ENCODE measurements at places on chromosomes 1 and 21. TPM values are rescaled to one million over a fixed set of nuclear protein-coding genes. Genes with fewer than 3 reads are reported as not detected.

DNA sequence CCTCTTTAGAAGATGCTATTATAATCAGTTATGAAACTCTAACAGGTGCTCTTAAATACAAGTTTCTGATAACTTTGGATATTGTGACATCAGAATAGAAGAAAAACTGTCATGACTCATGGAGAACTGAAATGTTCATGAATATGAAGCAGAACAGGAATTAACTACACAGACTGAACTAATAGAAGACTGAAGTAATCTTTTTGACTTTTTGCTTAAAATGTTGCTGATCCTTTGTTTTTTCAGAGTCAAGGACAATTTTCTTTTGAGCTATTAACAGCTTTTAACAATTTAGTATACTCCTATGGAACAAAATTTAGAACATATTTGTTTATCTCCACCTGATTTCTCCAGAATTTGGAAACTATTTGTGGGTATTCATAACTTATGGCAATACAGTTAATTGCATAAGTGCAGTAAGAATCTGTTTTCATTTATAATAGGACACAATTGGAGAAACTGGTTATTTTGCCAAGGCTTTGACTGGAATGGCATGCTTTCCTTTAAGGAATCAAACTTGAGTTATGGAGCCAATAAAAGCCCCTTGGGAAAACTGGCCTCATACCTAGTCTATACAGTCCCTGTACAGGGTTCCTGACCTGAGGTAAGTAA lies 18.7 kb upstream of the PLA2G5 start:
- no peak for DNase-seq

- DNase-seq: peak; percentile 70
These were observed 860 bp downstream of the TMEM63A start for GRCh38 chr1:225881081-225881958.

DNA sequence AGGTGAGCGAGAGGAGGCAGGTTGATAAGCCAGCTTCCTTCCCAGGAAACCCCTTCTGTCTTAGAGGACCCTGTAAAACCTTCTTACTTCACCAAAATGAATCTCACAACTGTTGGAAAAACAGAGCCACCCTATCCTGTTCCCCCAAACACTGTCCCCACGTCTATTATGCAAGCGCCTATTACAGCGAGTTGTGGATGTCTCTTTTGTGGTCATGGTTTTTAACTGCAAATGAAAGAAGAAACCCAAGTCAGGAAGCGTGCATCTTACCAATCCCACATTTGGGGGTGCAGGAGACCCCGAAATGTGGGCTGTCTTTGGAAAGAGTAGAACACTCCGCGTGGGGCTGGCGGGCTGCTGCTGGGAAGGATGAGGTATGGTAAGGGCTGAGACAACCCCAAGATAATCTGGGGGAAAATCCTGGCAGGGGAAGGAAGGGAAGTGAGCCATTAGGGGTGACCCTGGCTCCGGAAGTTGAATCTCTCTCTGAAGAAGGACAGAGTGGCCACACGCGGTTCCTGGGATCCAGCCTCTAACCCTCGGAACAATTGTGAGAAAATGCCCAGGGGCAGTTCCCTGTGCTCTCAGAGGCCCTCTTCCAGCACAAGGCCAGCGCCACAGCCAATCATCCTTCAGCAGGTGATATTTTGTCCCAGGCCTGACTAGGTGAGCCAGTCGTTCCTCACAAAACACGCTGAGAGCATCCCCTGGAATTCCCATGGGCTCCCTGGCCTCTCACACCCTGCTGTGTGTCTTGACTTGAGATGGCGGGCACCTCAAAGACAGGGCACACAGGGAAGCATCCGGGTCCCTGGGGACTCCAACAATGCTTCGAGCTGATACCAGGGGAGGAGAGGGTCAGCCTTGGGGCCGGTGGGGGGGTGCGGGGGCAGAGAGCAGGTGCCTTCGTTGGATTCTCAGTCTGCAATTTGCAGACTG lies 168.5 kb upstream of the IRF2BP2 start:
- DNase-seq: no peak

The CRYBG2 gene
- 10.3 TPM for total RNA-seq

All from activated naive CD8-positive, alpha-beta T cell treated with anti-CD3 and anti-CD28 coated beads, Interleukin-2, amount 10 ng/mL, durations not matched to agents 7 days and 5 days (primary cell).